Pancreas (tissue), 10 donors: ENCODE measurements at places on chromosomes 16 and 17.
A peak's percentile ranks its signal among the peaks of the same experiment; 100 is the strongest.

DNA sequence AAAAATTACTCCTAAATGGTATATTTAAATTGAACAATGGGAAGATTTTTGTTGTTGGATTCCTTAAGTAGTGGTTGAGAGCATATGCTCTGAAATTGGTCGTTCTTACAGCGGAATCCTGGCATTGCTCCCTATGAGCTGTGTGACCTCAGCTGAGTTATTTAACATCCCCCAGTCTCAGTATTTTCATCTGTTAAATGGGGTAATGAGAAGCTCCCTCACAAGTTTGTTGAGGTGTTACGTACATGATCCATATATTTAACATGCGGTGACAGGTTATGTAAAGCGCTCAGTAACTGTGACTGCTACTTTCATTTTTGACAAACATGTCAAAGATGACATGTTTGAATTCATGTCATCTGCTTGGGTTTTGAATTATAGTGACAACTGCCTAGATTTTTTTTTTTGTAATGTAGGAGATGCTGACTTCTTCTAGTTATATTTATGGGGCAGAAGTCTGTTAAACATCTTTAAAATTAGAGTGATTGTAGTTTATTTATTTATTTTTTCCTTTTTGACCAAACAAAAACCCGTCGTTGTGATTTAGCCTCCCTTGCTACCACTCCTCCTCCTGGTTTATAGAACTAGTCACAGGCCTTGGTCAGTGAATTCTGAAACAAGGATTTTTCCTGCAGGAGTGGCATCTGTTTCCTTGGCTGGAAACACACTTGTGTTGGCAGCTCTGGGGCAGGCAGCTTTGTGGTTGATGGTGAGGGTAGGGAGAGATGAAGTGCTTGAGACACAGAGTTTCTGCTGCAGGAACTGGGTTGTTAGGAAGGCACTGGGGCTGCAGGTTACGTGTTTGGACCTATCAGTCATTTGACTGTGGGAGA lies 268.8 kb downstream of the SNX29 start:
- DNase-seq, result no peak

- peak; percentile 25 for DNase-seq
Measured at GRCh38 chr17:72342627-72343527, 222.1 kb downstream of the SOX9 start.

DNA sequence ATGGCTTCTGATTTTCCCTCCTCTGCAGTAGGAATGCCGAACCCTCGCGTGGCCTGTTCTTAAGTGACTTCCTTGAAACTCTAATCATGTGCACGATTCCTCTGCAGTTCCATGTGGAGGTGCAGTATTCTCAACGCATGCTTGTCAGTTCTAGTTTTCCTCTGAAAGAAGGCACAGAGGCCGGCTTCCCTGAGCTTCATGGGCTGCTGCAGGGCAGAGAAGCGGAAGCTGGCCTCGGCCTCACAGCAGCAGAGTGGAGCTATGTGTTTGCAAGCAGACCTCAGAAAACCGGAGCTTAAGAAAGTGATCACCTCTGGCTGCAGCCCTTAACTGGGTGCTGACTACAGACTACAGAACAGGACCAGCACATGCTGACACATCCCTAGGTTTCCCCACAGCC lies 500.7 kb downstream of the GRIN2A start:
- no peak for DNase-seq

GRCh38 chr17:74670329-74670728 lies 42.4 kb downstream of the CD300LF start:
- DNase-seq, result no peak

- DNase-seq, result no peak
Measured at GRCh38 chr17:78170692-78171590, 2.6 kb downstream of the SYNGR2 start.

DNA sequence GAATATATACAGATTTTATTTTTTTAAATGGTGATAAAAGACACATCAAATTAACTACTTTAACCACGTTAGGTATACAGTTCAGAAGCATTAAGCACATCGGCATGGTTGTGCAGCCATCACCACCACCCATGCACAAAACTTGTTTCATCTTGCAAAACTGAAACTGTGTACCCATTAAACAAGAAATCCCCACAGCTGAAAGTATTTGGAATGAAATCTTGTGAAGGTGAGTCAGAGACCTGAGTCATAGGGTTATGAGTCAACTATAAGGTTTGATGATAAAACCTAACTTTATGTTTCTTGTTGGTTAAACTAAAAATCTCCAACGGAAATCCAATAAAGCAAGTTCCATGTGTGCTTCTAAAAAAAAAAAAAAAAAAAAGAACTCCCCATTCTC lies 561.6 kb upstream of the PSMD7 start:
- no peak for DNase-seq

DNA sequence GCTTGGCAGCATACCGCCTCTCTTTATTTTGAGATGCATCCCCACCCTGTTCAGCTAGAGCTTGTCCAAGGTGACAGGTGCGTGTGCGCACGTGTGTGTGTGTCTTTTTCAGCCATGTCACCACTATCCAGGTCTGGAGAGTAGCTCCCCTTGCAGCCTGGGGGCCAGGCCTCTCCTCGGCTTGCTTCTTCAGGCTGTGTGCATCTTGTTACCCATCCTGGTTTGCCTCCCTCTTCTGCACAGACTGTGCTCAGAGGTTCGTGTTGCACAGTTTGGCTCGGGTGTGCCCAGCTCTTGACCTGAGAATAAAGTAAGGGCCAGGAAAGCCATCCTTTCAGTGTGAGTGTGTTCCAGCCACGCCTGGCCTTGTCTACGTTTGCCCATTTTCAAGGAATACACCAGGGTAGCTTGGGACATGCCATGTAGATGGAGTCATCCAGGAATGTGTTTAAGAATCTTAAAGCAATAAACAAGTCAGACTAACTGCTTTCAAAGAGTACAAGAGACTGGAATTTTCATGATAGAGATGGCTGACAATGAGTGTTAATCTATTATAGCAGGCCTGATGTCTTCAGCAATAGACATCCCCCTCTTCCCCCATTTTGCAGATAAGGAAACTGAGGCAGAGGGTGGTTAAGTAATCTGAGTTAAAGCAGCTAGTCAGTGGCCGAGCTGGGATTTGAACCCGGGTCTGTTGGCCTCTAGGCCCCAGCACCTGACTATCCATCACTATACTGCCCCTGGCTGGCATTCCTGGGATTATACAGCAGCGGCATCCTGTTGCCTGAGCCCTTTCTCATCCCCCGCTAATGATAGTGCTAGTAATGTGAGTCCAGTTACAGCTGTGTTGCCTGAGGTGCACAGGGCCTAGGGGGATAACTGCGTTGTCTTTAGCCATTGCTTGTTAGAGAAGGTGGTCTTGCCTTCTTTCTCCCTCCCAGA lies 77.9 kb downstream of the KSR1 start:
- no peak for DNase-seq
